Cardiac muscle cell (in vitro differentiated cells and primary cell): ENCODE measurements at places on chromosomes 13 and 19. TPM values are rescaled to one million over a fixed set of nuclear protein-coding genes. Genes with fewer than 3 reads are reported as not detected.
A peak's percentile ranks its signal among the peaks of the same experiment; 100 is the strongest.

- DNase-seq = no peak
Measured at GRCh38 chr13:46039411-46040182, 12.9 kb downstream of the ZC3H13 start.

Gene KIR3DL1
- total RNA-seq = not detected in 2 replicates

GRCh38 chr13:32010136-32010535, 21.4 kb upstream of the FRY start:
- DNase-seq = no peak

- no peak for DNase-seq
Measured at GRCh38 chr19:5671600-5671999, 8.7 kb downstream of the MICOS13 start.

DNA sequence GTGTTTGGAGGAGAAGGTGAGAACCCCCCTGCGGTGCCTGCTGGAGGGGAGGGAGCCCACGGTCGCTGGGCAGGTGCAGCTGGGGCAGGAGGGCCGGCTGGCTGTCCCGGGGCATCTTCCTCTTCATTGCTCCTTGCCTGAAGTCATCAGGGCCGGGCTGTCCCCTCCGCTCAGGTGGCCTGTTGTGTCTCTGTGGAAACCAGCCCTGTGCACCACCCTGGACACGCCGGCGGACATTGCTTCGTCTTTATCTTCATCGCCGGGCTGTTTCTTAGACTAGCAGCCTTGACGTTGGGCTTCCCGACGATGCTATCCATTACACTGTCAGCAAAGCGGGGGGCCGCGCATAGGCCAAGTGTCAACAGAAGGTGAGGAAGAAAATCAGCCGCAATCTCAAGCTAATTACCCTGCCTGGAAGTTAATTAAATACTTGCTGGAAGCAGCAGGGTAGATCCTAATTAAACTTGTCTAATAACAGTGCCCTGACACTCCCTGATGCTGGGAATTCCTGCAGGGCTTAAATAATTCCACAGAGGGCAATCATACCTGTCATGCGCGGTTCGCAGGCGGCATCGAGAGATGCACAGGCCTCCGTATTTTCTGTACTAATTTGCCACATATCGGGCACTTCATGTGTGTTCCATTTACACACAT, 111.4 kb upstream of the SOX1 start:
- DNase-seq = no peak

Gene TMEM255B
- total RNA-seq = 0.46 TPM in 1 of 2 replicates, not detected in the other

GRCh38 chr13:35994131-35994966, 136.8 kb downstream of the DCLK1 start:
- DNase-seq = peak; percentile 97

DNA sequence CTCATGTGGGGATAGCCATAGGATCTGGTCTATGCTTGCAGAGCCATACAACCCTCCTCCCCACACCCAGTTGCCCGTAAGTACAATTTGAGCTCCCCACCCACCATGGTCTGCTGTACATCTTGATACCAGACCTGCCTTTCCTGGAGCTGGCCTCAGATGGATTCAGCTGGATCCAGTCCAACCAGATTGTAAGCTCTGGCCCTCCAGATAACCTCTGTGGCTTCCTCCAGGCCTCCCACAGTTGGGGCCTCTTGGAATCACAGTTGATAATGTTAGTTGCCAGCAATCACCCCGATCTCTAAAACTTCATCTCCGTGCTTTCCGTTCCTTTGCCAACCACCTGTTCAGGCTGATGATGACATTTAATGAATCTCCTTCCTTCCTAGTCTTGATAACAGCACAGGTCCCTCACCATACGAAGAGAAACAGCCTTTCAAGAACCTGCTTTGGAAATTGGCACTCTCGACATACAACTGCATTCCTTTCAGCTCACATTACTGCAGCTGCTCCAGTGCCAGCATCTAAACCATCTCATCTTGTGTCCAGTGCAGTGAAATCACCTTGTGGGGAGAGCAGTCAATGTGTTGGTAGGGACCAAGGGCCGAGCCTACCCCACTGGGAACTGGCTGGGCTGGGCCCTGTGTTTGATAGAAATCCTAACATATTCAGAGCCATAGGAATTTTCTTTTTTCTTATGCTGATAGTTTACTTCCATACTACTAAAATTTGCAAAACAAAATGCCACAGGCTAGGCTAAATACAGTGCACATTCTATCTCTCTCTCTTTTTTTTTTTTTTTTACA, 15.1 kb upstream of the FOXO1 start:
- peak; percentile 39 for DNase-seq

GRCh38 chr13:76709851-76710250, 176.4 kb downstream of the KCTD12 start:
- DNase-seq = no peak

DNA sequence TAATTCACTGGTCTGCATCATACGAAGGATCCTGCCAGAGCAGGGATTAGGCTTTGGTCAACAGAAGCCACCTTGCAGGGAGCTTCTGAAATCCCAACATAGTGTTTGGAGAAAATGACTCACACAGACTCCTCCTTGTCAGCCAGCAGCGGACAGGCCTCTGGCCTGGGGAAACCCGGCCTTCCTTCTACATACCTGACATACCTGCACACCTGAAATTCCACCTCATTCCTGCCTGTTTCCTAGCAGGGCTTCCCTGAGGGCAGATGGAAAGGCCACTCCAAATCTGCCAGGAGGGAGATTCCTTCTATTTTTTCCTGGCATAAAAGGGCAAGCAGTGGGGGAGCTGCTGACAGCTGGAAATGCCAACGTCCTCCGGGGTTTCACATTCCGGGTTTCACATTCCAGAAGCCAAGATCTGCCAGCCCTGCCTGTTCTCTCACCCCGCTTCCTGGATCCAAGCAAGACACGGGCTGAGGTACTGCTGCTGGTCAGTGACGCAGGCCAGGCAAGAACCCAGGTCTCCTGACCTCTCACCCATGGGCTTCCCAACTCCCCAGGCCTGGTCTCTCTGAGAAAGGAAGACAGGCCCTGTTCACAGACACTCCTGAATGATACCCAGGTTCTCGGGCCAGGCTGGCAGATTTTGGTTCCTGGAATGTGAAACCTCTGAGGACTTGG, 18.2 kb upstream of the IGFL1 start:
- peak; percentile 49 for DNase-seq

GRCh38 chr13:34523406-34523805, 418.7 kb upstream of the NBEA start:
- DNase-seq = no peak

DNA sequence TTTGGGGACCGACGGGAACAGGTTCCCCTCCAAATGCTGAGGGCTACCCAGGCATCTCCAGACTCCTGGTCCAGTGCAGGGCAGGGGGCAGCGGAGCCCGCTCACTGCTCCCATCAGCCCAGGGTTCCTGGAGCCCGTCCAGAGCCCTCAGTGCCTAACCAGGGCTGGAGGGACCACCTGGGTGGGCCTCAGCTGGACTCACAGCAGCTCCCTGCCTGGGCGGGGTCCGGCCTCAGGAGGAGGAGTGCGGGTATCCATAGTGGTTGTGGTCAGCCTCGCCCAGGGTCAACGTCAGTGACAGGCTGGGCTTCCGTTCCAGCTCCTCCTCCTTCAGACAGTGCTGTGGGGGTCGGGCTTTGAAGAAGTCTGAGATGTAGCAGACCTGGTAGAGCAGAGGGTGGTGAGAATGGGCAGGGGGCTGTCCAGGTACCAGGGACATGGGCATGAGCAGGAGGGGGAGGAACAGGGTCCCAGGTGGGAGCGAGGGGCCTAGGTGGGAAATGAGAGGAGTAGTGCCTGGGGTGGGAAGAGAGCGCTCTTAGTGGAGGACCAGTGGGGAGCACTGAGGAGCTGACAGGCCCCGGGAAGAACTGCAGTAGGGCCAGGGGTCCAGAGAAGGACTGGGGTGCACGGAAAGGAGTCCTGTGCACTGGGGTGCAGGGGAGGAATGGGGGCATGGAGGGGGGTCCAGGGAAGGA, 9.9 kb downstream of the PLPP2 start:
- no peak for DNase-seq

GRCh38 chr19:45349430-45349941, 8.9 kb downstream of the KLC3 start:
- DNase-seq = no peak

Gene PGLYRP2
- total RNA-seq = not detected in 2 replicates

DNA sequence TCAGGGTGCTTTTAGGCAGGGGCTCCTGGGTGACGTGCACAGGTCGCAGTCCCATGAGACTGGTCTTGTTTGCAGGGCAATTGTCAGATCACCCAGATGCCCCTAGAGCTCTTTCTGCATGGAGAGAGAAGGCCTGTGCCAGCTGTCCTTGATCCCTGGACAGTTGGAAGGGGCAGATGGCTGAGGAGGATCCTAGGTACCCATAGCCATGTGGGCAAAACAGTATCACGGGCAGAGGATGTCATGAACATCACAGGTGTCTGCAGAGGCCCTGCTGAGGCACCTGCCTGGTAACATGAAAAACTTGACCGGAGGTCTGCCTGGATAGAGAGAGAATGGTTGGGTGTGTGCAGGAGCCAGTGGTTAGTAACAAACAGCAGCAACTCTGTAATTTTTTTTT, 99.3 kb downstream of the ZNF536 start:
- no peak for DNase-seq

DNA sequence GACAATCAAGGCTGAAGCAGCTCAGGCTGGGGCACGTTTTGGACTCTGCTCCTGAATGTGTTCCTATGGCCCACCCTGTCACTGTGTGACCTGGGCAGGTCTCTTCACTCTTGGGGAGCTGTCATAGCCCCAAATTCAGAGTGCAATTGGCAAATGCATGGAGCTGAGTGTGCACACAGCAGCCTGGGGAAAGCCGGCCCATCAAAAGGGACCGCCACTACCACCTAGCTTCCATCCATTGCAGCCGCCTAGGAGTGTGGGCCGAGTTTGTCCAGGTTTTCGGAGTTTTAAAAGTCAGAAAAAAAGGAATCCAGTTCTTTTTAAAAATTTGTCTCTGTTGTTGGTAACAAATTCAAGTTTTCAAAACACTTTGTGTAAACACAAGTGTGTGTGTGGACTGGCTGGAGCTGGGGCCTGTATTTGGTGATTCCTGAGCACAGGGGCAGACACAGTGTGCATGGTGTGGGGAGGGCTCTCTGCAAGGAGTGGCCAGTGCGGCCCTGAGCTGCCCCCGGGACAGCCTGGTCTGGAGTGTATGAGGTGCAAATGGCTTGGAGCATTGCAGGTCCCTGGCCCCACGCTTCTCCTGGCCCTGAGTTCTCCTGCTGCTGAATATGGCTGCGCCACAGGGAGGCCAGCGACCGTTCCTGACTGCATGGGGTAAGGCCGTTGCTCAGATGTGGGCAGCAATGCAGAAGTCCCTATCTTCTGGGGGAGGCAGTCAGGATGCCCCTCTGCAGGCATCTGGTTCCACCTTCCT, 13.2 kb upstream of the ZNF536 start:
- DNase-seq = no peak

Gene GFY
- total RNA-seq = 1.8 and 2.0 TPM in 2 replicates

Gene C19orf85
- total RNA-seq = not detected in 2 replicates

DNA sequence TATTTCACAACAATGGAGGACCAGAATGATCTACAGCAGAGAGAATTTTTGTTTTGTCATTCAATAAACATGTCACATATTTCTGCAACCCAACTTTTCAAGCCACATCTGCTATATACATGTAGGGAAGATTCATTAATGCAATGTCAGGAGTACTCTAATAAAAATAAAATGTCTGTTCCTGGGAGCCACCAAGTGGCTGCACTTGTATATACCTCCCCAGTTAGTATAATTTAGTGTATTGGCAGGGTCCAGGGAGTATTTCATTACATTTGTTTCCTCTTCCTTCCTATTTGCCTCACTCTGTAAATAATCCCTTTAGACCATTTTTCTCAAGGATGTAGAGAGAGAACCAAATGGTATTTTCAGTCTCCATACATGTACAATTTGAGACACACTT, 1169.0 kb downstream of the DIAPH3 start:
- no peak for DNase-seq

Gene HRC
- total RNA-seq = 255 and 389 TPM in 2 replicates

GRCh38 chr19:47063874-47064273, 15.4 kb upstream of the TMEM160 start:
- no peak for DNase-seq

Gene ARID3A
- 59.7 and 62.3 TPM in 2 replicates for total RNA-seq

DNA sequence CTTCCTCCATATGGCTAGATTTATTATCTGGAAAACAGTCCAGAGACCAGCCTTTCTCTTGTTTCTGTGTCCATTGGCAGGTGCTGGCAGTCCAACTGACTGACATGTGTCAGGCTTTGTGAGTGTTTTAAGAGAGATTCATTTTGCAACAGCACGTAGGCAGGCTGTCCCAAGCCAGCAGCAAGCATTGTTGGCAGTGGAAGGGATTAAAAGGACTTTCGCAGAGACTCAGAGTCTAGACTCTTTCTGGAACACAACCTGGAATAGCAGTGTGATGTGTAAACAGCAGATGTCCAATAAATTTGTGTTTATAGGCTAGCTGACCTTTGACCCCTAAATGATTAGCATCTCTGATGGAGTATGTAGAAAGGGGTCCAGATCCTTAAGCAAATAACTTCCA, 222.2 kb upstream of the SERP2 start:
- DNase-seq = no peak

DNA sequence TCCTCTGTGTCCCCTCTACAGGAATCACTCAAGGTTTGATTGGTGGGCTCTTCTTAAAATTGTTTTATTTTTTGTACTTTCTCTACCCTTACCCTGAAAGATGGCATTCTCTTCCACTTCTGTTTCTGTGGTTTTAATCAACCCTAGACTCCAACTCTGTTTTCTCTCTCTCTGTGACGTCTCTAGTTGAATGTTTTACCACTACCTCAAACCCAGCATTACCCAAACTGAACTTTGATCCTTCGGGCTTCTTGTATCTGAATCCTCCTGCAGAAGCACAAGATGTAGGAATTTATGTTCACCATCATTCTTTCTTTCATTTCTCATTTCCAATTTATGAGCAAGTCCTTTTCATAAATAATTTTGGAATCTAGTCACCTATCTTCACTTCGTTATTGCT, 39.9 kb downstream of the PCCA start:
- DNase-seq = no peak

- peak; percentile 78 for DNase-seq
Measured at GRCh38 chr13:43473437-43473836, 313.3 kb downstream of the ENOX1 start.

DNA sequence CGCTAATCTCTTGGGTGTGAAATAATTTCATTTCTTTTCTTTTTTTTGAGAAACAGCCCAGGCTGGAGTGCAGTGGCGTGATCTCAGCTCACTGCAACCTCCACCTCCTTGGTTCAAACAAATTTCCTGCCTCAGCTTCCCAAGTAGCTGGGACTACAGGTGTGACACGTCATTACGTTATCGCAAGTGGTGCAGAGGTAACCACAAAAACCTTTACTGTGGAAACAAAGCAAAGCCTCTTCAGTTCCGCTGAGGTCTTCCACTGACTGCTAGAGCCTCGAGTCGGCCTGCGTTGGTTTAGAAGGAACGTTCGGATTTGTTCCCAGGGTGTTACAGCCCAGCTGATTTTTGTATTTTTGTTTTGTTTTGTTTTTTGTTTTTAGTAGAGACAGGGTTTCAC, 2.0 kb upstream of the ZNF784 start:
- no peak for DNase-seq

DNA sequence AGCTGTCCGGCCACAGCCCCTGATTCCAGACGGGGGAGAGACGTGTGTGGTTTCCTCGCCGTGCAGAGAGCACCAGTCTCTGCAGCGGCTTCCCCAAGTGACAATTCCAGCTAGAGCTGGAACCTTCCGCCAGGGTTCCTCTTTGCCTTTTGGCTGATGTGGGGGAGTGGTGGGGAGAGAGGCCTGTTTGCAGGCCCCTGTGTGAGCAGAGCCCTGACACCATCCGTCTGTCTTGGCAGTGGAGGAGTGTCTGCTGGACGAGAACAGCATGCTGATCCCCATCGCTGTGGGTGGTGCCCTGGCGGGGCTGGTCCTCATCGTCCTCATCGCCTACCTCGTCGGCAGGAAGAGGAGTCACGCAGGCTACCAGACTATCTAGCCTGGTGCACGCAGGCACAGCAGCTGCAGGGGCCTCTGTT, 25.0 kb downstream of the LAMP1 start:
- no peak for DNase-seq

Gene HOMER3
- total RNA-seq = 55.8 and 62.7 TPM in 2 replicates

- DNase-seq = no peak
Measured at GRCh38 chr19:11210656-11210928, 13.2 kb upstream of the KANK2 start.
